T-cell (primary cell): ENCODE measurements at places on chromosomes 16 and 17.
A peak's percentile ranks its signal among the peaks of the same experiment; 100 is the strongest.

DNA sequence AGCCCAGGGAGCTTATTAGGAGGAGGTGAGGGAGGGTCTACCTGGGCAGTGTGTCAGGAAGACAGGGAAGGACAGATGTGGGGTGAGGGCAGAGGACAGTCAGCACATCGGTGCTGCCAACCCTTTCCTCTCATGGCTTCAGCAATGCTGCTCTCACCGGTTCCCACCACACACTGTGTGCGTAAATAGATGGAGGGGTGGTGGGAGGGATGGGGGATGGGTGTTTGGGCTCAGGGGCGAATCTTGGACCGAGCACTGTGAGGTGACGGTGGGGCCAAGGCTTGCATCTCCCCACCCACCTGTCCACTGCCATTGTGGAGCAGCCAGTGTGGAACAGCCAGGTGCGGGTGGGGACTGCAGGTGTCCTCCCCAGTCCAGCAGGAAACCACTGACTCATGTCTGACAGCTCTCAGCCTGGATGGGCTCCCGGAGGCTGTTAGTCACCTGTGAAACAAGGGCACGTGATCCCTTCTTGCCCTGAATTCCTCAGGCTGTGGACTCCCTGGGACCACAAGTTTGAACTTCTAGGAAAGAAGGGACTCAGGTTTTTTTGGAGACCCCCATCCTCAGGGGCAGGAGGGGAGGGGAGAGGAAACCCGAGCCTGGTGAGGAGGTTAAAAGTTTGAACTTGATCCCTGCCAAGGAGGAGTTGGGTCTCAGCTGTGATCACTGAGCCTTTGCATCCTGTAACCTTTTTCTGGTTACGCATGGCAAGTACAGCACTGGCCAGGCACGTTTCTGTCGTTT, 42.7 kb upstream of the SMPD3 start:
- H3K4me1 ChIP-seq = no peaks in the 10 kb centered on the region
- no peak overlapping the region for H3K4me3 ChIP-seq
- DNase-seq = no peak
- no peak overlapping the region for H3K27ac ChIP-seq

DNA sequence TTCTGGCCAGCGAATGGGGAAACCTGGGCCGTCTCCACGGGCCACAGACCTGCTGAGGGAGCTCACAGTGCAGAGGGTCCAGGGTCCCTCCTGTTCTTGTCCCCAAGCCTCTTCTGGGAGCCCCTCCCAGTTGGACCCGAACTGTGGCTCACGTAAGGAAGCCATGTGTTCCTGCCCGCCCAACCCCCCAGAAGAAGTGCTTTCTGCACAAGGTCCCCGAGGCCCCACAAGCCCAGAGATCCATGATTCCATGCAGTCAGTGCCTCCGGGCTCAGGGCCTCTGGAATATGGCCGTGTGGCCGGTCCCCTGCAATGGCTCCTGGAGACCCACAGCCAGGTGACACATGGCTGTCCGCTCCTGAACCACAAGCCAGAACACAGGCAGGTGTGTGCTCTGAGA, 272.4 kb downstream of the C16orf95 start:
- peaks cover 23% of the 10 kb centered on the region for H3K27me3 ChIP-seq
- H3K27ac ChIP-seq = no peak overlapping the region
- H3K4me3 ChIP-seq = no peak overlapping the region
- no peak for DNase-seq
- no peaks in the 10 kb centered on the region for H3K4me1 ChIP-seq
- no peaks in the 10 kb centered on the region for H3K36me3 ChIP-seq

- no peak overlapping the region for H3K4me3 ChIP-seq
- no peaks in the 10 kb centered on the region for H3K27me3 ChIP-seq
- no peaks in the 10 kb centered on the region for H3K4me1 ChIP-seq
- no peak overlapping the region for H3K27ac ChIP-seq
Observed at GRCh38 chr17:13311306-13311705, 290.4 kb downstream of the HS3ST3A1 start.

- no peak overlapping the region for H3K4me3 ChIP-seq
- no peaks in the 10 kb centered on the region for H3K36me3 ChIP-seq
- no peaks in the 10 kb centered on the region for H3K27me3 ChIP-seq
- H3K4me1 ChIP-seq = peaks cover 2% of the 10 kb centered on the region
- no peak overlapping the region for H3K27ac ChIP-seq
- DNase-seq = no peak
Observed at GRCh38 chr16:56777001-56777400, 47.1 kb downstream of the NUP93 start.

DNA sequence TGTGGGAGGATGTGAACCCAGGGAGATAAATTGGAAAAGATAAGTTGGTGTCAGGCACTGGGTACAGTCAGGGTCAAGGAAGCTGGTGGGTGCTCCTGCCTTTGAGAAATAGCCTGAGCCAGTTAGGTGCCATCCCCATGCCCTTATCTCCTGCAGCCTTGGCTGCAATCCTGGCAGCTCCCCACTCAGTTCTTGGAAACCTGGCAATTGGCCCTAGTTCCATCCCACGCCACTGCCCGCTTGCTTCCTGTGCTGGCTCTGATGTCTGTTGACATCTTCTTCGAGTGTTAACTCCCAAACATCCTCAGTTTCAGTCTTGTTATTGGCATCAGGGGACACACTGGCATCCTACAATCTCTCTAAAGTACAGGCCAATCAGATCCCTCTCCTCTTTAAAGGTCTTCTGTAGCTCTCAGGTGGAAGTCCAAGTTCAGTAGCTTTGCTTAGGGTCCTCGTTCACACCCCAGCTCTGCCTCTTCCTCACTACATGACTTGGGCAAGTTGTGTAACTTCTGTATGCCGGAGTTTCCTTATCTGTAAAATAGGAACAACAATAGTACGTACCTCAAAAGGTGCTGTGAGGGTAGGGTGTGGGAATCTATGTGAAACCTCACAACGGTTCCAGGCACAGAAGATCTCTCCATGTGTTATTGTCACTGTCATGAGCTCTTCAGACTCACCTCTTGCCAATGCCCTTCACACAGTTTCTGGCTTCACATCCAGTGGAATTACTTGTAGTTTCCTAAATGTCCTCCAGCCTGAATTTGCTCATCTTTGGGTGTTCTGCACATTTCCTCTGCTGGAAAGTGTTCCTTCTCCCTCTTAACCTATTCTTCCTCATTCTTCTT, 13.5 kb upstream of the PRKAR1A start:
- no peak overlapping the region for H3K27ac ChIP-seq
- H3K4me3 ChIP-seq = no peak overlapping the region
- no peak for DNase-seq
- H3K4me1 ChIP-seq = no peaks in the 10 kb centered on the region
- no peaks in the 10 kb centered on the region for H3K36me3 ChIP-seq
- H3K27me3 ChIP-seq = peaks cover 2% of the 10 kb centered on the region

DNA sequence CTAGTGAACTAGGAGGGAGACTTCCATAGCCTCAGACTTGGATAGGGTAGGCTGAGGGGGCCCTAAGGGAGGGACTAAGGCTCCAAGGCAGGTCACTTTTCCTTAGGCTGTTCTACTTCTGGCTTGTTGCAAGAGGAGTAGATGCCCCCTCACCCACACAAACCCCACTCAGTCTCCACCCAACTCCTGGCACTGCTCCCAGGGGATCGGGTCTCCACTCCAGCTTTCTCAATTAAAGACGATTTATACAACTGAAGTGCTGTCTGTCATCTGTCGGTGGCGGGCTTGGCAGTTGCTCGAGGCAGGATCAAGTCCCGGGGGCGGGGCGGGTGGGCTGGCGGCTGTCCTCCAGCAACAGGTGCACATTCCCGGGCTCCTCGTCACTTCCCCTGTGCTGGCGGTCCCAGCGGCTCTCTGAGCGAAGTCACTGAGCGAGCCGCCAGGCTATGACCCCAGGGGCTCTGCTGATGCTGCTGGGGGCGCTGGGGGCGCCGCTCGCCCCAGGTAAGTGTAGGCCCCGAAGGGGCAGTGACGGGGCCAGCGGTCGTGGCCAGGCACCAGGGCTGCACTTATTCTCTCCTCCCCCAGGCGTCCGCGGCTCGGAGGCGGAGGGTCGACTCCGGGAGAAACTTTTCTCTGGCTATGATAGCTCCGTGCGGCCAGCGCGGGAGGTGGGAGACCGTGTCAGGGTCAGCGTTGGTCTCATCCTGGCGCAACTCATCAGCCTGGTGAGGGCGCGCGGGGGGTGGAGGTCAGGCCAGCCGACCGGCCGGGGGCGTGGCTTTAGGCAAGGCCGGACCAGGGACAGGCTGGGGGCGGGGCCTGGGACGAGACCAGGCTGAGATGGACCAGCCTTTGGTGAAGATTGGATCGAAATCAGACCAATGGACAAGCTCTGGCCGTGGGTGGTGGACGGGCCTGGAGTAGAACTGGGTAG, at the start of gene CHRNB1:
TSS of gene CHRNB1 (plus strand) at position 380 of the 937 bp plus-strand sequence. CDS start at position 447, 67 bp downstream.
- DNase-seq = no peak
- H3K4me3 ChIP-seq = peak within 1 kb of the TSS; percentile 54
- H3K27me3 ChIP-seq = peaks cover 85% of the 10 kb centered on the region
- H3K4me1 ChIP-seq = peaks cover 34% of the 10 kb centered on the region
- no peaks in the 10 kb centered on the region for H3K36me3 ChIP-seq

GRCh38 chr17:32161506-32162365, 19.4 kb downstream of the RHOT1 start:
- peaks cover 4% of the 10 kb centered on the region for H3K36me3 ChIP-seq
- H3K4me1 ChIP-seq = no peaks in the 10 kb centered on the region
- H3K27me3 ChIP-seq = no peaks in the 10 kb centered on the region
- no peak for DNase-seq

DNA sequence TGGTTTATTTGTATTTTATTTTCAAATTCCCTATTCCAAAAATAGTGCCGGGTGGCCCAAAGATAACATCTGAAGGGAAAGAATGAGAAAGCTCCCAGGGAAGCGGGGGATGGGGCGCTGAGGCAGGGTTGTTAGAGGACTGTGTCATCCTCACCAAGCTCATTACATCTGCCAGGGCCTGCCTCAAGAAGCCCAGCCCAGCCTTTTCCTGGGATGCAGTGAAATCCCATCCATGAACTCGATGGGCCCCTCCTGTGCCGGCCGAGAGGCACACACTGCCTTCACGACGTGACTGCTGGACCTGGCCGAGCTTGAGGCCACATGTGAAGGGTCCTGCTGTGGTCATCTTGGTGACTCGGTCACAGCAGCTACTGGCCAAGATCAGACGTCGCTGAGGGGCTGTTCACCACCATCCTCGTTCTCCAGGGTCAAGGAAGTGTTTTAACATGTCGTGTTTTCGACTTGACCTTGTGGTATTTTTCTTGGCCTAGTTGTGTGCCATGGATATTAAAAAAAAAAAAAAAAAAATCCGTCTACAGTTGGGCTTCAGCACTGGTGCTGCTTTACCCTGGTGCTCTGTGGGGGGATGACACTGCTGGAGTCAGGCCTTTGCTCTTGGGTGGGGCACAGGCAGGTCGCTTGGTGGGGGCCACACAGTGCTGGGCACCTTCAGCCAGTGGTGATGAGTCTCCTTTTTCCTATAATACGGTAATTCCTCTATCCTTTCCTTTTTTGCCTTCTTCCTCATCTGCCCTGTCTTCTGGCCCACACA, 4.9 kb downstream of the TIMM22 start:
- peaks cover 23% of the 10 kb centered on the region for H3K4me1 ChIP-seq
- peaks cover 16% of the 10 kb centered on the region for H3K36me3 ChIP-seq
- H3K27ac ChIP-seq = no peak overlapping the region
- no peak overlapping the region for H3K4me3 ChIP-seq
- no peaks in the 10 kb centered on the region for H3K27me3 ChIP-seq

DNA sequence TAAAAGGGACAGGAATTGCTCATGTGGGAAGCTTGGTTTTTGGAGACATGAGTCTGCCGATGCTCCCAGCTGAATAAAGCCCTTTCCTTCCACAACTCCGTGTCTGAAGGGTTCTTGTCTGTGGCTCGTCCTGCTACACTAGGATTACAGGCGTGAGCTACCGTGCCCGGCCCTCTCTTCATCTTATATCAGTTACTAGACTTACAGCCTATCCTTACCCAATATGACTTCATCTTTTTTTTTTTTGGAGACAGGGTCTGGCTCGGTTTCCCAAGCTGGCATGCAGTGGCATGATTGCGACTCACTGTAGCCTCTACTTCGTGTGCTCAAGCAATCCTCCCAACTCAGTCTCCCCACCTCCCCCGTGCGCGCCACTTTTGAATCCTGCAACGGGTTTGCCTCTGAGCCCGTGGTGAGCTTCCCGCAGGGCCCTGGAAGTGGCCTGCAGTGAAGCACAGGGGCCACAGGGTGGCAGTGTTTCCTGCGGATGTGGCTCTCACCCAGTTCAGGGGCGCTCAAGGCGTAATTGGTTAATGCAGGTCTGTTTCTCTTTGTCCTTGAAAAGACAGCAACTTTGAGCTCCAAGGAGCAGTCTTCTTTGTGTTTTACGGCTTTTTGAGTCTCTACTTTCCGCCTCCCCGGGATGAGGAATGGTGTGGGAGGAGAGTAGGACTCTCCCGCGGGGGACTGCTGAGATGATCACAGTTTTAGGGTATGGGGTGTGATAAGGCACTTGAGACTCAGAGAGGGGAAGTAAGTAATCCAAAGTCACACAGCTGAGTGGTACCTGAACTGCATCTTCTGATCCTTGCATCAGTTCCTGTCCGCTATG, 22.7 kb upstream of the GPRC5B start:
- peak; percentile 64 for DNase-seq
- no peak overlapping the region for H3K27ac ChIP-seq
- H3K27me3 ChIP-seq = peaks cover 11% of the 10 kb centered on the region
- H3K36me3 ChIP-seq = no peaks in the 10 kb centered on the region
- H3K4me3 ChIP-seq = no peak overlapping the region

DNA sequence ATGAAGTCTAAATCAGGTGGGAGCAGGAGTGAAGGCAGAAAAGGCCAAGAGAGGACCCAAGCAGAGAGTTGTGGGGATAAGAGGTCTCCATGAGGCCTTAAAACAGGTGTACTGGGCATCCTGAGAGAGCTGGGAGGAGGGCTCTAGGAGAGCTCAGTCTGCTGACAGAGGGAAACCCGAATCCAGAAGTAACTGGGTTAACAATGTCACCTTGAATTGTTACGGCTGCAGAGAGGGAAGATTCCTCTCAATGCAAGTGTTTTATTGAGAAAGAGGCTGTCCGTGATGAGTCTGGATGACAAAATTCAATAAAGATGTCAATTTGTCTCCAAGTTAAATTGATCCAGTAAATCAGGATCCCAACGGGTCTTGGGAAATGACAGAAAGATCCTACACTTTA, 8.3 kb downstream of the DHRS7C start:
- no peak for DNase-seq
- no peaks in the 10 kb centered on the region for H3K4me1 ChIP-seq
- no peaks in the 10 kb centered on the region for H3K36me3 ChIP-seq
- no peak overlapping the region for H3K4me3 ChIP-seq
- no peak overlapping the region for H3K27ac ChIP-seq
- H3K27me3 ChIP-seq = peaks cover 17% of the 10 kb centered on the region

DNA sequence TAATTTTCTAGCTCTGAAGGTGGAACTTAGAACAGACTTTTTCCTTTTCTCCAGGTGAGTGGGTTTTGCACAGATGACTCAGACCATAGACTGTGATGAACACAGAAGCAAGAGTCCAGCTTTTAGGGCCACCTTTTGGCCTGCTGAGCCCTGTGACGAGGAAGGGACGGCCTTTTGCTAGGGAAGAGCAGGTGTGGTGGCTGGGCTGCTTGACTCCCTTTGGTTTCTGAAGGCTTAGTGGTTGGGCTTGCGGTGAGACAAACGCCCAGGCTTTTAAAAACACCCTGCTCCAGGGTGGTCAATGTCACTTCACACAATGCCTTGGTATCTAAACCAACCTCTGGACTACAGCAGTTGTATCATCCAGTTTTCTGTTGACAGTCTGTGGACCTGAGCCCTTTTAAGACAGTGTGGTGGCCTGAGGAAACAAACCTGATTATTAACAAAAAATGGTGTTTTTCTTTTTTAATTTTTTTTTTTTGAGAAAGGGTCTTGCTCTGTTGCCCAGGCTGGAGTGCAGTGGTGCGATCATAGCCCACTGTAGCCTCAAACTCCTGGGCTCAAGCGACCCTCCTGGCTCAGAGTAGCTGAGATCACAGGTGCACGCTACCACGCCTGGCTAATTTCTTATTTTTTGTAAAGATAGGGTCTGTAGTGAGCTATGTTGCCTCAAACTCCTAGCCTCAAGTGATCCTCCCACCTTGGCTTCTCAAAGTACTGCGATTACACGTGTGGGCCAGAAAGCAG, 134.0 kb downstream of the SNX29 start:
- H3K27ac ChIP-seq = no peak overlapping the region
- H3K4me1 ChIP-seq = no peaks in the 10 kb centered on the region
- H3K27me3 ChIP-seq = no peaks in the 10 kb centered on the region
- peaks cover 2% of the 10 kb centered on the region for H3K36me3 ChIP-seq
